ENCODE measurements at places on chromosomes 11 and 22.

GRCh38 chr22:27247701-27248434, 553.7 kb downstream of the MN1 start:
- no peak for DNase-seq

DNA sequence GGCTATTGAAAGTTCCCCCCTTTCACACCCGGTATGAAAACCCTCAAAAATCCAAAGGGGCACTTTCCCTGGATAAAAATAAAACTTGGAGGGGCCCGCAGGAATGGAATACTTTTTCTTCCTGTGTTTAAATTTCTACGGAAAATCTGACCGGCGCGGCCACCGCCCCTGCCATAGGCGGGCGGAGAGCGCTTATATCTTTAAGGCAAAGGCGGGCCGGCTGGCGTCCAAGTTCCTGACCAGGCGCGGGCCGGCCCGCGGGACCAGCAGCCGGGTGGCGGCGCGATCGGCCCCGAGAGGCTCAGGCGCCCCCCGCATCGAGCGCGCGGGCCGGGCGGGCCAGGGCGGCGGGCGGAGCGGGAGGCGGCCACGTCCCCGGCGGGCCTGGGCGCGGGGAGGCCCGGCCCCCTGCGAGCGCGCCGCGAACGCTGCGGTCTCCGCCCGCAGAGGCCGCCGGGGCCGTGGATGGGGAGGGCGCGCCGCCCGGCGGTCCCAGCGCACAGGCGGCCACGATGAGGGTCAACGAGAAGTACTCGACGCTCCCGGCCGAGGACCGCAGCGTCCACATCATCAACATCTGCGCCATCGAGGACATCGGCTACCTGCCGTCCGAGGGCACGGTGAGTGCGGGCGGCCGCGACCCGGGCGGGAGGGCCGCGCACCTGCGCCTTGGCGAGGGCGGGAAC, at the start of gene ANO1:
Gene ANO1 (plus strand): TSS at position 223 of the 686 bp plus-strand sequence. CDS start 290 bp downstream, at position 513.
- no peak for DNase-seq

GRCh38 chr11:12200279-12200990, 90.0 kb downstream of the MICAL2 start:
- no peak for DNase-seq

GRCh38 chr11:48052183-48053044, 72.1 kb downstream of the PTPRJ start:
- DNase-seq = no peak

GRCh38 chr11:116865696-116866095, 28.3 kb upstream of the APOA1 start:
- DNase-seq = peak; percentile 84

GRCh38 chr11:75325713-75326438, 25.6 kb downstream of the ARRB1 start:
- DNase-seq = peak; percentile 55

DNA sequence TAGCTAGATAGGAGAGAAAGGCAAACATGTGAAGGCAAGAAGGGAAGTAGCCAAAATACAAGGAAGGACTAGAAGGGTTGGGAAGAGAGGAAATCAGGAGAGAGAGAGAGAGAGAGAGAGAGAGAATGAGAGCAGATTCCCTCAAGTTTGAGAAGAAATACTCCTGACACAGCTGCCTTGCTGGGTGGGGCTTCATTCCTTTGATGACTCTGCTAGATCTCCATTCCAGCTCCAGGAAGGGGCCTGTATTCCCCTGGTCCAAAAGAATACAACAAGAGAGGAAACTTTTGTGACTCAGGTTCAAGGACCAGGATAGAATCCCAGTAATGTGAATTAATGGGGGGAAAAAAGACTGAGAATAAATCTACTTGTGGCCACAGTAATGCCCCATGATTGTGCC, 62.9 kb upstream of the SPON1 start:
- DNase-seq = no peak

DNA sequence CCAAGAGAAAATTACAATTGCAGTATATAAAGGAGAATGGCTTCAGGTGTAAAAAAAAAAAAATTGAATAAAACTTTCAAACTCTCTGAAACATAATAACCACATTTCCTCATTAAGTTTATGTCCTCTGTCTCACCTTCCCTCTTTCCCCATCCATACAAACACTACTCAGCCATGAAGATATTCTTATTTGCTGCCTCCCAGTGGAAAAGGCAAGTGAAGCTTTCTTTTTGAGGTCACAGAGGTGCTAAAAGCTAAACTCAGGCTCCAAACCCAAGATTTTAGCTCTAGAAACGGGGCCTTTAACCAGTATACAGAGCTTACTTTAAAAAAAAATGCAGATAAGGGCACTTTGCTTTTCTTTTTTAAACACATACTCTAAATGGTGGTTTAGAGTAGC, 1568.5 kb downstream of the FAM181B start:
- DNase-seq = no peak

GRCh38 chr11:16070573-16070972, 285.8 kb downstream of the SOX6 start:
- no peak for DNase-seq

GRCh38 chr11:8258784-8259183, 4.9 kb downstream of the LMO1 start:
- DNase-seq = peak; percentile 38

DNA sequence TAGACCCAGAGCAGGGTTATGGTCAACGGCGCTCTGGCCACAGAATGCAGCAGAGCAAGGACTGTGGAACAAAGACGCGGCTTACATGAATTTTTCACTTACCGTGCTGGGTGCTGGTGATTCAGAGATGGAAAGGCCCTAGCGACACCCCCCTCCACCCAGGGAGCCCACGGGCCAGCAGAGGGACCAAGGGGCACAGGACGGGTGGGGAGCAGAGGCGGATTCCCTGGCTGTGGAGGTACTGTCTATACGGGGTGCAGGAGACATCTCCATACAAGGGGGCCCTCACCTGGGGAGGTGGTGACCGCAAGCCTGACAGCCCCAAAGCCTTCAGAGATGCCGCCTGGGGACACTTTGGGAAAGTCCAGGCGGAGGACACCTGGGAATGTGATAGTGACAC, 1.1 kb upstream of the SEPTIN5 start:
- no peak for DNase-seq

GRCh38 chr11:44905131-44905866, 45.4 kb downstream of the TP53I11 start:
- no peak for DNase-seq

- no peak for DNase-seq
Measured at GRCh38 chr11:19281041-19281440, 40.3 kb upstream of the E2F8 start.

DNA sequence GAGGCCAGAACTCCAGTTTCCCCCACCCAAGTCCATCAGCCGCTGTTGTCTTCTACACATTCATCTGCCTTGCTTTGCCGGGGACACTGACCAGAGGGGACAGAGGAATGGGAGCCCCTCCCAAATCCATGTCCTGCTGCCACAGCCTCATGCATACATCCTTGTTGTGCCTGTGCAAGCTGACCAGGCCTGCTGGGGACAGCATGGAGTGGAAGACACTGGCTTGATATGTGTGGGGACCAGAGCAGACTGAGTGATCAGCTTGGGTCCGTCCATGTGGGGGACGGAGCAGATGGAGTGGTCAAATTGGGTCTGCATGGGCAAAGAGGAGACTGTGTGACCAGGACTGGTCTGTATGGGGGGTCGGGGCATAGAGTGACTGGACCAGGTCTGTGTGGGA, 43.8 kb downstream of the KCNC1 start:
- no peak for DNase-seq

DNA sequence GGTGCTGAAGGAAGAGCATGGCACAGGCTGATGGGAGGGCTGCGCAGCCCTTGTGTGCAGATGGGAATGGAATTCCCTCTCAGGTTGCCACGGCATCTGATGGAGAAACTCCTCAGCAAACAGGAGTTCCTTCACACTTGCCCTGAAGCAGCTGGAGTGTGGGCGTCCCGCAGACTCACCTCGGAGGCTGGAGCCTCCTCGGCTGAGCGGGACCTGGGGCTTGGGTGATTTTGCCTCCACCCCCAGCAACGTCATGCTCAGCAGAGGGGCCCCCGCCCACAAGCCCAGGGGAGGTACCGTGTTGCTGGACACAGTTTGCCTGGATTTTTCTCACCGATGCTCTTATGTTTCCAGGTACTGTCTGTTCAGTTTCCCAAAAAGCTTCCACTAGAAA, 63.4 kb downstream of the MYO7A start:
- no peak for DNase-seq

GRCh38 chr11:34721646-34722045, 100.8 kb downstream of the EHF start:
- DNase-seq = no peak

- DNase-seq = no peak
Measured at GRCh38 chr11:97893612-97894011, 1127.1 kb upstream of the CNTN5 start.

- peak; percentile 79 for DNase-seq
Measured at GRCh38 chr11:130166457-130166784, 6.8 kb downstream of the ST14 start.

- no peak for DNase-seq
Measured at GRCh38 chr11:66228521-66228920, 39.9 kb upstream of the RAB1B start.

DNA sequence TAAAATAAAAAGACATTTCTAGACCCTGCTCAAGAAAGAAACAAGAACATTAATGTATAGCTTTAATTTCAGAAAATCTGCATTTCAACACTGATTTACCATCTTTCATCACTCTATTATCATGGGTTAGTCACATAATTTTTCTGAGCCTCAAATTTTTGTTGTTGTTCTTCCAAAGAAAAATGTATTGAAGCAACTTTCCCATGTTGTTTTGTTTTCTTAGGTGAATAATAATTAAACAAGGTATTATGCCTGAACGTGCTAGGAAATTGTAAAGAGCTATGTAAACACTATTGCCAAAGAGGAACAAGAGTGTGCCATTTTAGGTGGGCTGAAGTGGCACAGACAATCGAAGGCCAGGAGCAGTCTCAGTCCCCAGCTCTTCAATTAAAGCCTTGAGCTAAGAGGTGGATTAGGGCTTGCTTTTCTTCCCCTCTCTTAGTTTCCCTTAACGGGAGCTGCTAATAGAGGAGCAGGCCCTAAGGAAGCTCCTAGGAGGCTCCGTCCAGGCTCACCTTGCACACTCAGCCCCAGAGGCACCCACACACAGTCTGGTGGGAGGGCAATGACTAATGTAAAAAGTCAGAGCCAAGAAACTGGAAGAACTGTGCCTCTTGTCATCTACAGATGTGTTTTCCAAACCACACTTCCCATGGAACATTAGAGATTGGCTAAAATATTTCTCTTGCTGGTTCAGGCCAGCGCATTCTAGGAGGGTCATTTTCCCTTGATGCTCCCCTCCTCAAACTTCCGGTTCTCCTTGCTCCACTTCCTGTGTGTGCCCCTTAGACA, 8.8 kb upstream of the UBASH3B start:
- DNase-seq = peak; percentile 55

- DNase-seq = no peak
Measured at GRCh38 chr11:61701242-61701886, 21.2 kb downstream of the DAGLA start.

DNA sequence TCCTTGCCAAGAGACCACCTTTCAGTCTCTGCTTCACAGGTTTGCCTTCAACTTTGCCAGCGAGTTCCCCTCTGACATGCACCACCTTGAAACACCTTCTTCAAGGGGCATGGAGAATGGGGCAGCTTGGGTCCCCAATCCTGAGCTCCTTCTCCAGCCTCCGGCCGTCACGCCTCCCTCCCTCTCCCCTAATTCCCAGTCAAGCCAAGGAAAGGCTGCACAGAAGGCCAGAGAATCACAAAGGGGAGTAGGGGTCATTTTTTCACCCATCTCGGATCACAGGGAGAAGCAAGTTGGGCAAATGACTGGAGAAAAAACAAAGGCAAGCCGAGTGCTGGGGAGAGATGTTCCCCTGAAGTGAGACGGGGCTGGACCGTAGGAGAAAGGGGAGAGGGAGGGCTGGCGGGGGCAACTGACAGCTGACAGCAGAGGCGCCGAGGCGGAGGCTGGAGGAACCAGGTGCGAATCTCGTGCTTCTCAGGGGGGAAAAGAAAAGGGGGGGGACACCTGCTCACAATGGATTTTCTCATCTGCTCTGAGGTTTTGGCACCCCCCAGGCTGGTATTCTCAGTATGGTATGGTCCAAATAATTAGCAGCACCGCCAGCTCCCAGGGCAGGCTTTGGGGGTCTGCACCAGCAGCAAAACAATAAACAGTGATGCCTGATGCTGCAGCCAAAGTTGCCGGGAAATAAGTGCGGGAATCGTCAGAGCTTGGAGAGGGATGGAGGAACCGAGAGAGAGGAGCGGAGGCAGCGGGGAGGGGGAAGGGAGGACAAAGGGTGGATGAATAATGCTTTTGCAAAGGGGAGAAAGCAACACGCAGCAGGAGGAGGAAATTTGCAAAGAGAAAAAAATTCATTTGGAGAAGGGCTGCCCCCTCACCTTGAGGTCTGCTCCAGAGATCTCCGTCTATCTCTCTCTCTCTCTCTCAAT, 644 bp downstream of the YPEL4 start:
- DNase-seq = no peak

DNA sequence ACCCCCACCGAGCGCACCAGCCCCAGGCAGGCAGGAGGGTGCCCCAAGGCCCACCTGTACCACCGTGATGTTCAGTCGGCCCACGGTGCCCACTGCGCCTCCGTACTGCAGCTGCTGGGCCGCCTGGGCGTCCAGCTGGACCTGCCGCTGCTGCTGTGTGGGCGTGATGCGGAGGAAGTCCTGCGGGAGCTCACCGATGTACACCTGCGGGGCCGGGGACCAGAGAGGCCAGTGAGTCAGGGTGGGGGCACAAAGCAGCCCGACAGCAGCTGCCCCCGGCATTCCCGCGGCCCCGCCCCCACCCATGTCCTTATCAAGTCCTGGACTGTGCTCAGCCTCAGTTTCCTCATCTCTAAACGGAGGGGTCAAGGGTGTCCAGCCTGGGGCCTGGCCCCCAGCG, 13.8 kb downstream of the TOLLIP start:
- no peak for DNase-seq

GRCh38 chr22:28819253-28820096, 19.1 kb upstream of the XBP1 start:
- DNase-seq = no peak

GRCh38 chr11:78417175-78417887, at the start of gene GAB2:
Gene GAB2, minus strand, starts transcription at chr11:78417820. Its CDS starts 100 bp downstream, at chr11:78417720.
- DNase-seq = no peak

GRCh38 chr11:96103102-96103501, 179.2 kb upstream of the MTMR2 start:
- DNase-seq = no peak
